ENCODE measurements at places on chromosomes 5 and 9.

DNA sequence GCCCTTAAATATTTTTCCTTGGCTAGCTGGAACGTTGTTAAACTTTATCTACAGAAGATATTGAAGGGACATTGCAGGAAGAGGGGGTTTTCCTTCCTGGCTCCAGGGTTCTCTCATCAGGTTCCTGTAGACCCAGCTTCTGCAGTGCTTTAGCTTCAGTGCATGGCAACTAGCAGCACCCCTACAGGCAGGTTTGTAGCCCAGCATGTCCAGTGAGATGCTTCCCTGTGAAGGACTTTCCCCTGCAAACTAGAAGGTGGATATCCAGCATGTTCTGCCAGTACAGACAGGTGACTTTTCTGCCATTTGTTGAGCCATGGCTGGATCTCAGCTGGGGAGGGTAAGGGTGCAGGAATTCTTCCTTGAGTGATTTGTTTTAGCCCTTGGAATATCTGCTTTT, 10.4 kb downstream of the CCL28 start:
- DNase-seq, result no peak

DNA sequence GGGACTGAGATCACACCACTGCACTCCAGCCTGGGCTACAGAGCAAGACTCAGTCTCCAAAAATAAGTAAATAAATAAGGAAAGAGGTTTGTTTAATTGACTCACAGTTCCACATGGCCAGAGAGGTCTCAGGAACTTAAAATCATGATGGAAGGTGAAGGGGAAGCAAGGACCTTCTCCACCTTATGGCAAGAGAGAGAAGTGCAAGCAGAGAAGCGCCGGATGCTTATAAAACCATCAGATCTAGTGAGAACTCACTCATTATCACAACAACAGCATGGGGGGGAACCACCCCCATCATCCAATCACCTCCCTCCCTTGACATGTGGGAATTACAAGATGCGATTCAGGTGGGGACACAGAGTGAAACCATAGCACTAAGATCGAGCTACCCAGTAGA, 22.8 kb upstream of the RGMB start:
- no peak for DNase-seq

GRCh38 chr5:110716247-110717245, 9.9 kb downstream of the TMEM232 start:
- DNase-seq, result no peak

- no peak for DNase-seq
Measured at GRCh38 chr9:129445794-129446306, 175.1 kb downstream of the C9orf50 start.

- DNase-seq, result no peak
Measured at GRCh38 chr5:169024421-169024820, 276.5 kb downstream of the SLIT3 start.

- no peak for DNase-seq
Measured at GRCh38 chr9:30925635-30926034, 1458.8 kb upstream of the ACO1 start.

DNA sequence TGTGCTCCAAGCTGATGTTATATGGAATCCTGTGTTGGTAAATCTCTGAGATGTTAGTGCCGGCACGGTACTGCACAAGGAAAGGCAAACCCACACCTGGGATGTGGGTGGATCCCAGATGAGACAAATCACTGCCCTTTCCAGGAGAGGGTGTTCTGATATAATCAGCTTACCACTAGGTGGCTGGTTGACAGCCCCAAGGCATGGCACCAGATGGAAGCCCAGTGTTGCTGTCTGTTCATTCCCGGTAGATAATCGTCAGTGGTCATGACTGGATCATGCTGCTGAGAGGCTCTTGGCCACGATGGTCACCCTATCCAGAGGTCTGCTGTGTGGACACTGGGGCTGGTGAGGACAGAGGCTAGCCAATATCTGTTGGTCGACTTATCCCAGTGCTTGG, 184.0 kb downstream of the CACNA1B start:
- no peak for DNase-seq

GRCh38 chr5:178230879-178231538, 1.6 kb downstream of the PHYKPL start:
- DNase-seq, result no peak

DNA sequence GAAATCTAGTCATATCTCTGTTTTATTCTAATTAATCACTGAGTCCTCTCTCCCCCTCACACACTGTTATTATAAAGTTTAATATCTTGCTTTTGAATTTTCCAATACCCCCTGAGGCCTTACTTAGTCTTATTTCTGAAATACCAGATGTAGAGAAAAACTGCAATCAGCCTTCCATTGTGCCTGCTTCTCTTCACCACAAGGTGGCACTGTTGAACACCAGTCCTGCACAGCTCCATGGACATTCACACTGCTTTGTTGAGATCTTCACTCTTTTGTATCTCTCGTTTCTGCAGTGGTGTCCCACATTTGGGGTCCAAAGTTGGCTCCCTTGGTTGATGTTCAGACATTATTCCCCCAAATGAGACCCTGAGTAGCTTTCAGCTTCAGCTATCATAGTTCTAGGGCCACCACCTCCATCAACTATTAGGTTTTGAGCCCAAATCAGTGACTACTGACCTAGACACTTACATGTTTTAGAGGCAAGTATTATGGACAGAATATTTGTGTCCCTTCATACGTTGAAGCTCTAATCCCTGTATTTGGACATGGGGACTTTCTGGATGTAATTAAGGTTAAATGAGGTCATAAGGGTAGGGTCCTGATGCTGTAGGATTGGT, 24.3 kb downstream of the BOD1 start:
- DNase-seq, result peak; percentile 9

DNA sequence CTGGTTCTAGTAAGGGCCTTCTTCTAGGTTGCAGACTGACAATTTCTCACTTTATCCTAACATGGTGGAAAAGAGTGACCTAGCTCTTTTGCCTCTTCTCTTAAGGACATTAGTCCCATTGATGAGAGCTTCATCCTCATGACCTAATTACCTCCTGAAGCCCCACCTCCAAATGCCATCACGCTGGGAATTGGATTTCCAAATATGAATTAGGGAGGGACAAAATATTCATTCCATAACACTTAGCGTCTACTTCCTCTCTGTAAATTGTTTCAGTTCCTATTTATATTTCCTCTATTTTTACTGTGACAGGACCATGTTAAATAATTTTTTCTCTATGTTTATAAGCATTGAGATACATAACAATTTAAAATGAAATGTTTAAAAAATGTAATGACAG, 408.8 kb downstream of the CDH10 start:
- no peak for DNase-seq

- no peak for DNase-seq
Measured at GRCh38 chr5:935510-936084, 42.9 kb downstream of the TRIP13 start.

DNA sequence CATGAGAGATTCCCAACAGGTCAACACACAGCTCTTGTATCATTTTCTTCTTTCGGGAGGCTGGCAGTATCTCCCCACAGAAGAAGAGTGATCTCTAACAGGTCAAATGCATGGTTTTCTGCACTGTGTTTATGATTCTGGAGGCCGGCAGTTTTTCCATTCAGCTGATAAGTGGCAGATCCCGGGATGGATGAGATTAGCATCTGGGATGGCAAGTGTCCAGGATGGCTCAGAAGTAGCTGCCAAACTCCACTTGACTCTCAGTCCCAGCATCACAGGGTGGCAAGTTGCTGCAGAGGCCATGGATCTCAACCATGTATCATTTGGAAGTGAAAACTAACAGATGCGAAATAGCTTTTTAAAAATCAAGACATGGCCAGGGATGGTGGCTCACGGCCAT, 97.8 kb upstream of the SLC44A1 start:
- DNase-seq, result no peak

GRCh38 chr9:136511670-136512592, 29.1 kb upstream of the SEC16A start:
- no peak for DNase-seq

DNA sequence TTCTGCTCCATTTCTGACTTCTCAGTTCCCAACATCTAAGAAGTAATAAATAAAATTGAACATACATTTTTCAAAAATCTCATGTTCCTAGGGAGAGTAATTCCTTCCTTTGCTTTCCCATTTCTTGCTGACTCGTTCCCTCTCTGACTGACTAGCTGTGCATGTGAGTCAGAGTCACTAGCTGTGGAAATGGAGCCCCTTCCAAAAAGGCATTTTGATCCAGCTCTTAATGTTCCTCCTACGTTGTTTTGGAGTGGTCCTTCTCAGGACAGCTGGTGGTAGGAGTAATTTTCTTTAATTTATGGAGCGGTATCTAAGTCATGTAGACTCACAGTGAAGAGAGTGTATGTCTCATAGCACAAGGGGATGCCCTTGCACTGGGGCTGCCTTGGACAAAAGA, 460.2 kb downstream of the GADD45G start:
- no peak for DNase-seq

- no peak for DNase-seq
Measured at GRCh38 chr9:137589441-137590122, 730 bp downstream of the ZMYND19 start.

- no peak for DNase-seq
Measured at GRCh38 chr5:111277061-111277460, 52.9 kb downstream of the CAMK4 start.

- no peak for DNase-seq
Measured at GRCh38 chr5:150525163-150525562, 17.2 kb downstream of the NDST1 start.

GRCh38 chr9:129746092-129746777, 6.6 kb downstream of the PTGES start:
- DNase-seq, result no peak

GRCh38 chr5:33338336-33339110, 102.2 kb upstream of the TARS1 start:
- no peak for DNase-seq

DNA sequence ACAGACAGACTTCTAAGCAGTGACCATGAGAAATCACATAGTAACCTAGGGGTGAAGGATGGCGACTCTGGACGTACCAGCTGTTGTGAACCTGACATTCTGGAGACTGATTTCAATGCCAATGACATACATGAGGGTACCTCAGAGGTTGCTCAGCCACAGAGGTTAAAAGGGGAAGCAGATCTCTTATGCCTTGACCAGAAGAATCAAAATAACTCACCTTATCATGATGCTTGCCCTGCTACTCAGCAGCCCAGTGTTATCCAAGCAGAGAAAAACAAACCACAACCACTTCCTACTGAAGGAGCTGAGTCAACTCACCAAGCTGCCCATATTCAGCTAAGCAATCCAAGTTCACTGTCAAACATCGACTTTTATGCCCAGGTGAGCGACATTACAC, 38.0 kb upstream of the CCDC152 start:
- no peak for DNase-seq

GRCh38 chr9:103068753-103069152, 73.6 kb downstream of the CYLC2 start:
- DNase-seq, result no peak

GRCh38 chr9:131046581-131047202, 37.7 kb downstream of the LAMC3 start:
- DNase-seq, result peak; percentile 50

GRCh38 chr5:125660231-125660895, 762.8 kb upstream of the GRAMD2B start:
- DNase-seq, result no peak

GRCh38 chr5:137146402-137146890, 352.7 kb downstream of the SPOCK1 start:
- DNase-seq, result no peak

DNA sequence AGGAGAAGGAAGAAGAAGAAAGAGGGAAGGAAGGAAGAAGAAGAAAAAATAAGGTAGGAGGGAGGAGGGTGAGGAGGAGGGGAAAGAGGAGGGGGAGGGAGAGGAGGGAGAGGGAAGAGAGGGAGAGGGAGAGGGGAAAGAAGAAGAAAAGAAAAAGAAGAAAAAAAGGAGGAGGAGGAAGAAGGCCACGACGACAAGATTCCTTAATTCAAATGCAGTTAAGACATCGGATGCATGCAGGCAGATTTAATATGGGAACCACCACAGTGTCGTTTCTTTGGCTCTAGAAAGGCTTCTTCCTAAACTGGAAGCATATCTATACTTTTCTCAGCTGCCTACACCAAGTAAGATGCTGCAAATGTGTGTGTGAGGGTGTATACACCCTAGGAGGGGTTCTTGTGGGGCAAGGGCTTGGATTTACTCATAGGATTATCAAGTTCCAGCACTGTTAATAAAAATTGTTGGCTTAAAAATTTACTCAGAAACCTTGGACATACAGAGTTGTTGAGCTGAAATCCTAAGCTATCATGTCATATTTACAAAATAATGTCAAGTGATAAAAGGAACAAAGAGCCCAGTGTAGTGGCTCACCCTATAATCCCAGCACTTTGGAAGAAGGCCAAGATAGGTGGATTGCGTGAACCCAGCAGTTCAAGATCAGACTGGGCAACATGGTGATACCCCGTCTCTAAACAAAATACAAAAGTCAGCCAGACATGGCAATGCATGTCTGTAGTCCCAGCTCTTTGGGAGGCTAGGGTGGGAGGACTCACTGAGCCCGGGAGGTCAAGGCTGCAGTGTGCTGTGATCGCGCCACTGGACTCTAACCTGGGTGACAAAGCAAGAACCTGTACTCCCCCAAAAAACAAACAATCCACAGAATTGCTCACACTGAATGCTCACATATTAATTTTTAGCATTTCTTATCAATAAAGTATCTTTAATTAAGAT, 108.5 kb downstream of the UBAP2 start:
- no peak for DNase-seq

DNA sequence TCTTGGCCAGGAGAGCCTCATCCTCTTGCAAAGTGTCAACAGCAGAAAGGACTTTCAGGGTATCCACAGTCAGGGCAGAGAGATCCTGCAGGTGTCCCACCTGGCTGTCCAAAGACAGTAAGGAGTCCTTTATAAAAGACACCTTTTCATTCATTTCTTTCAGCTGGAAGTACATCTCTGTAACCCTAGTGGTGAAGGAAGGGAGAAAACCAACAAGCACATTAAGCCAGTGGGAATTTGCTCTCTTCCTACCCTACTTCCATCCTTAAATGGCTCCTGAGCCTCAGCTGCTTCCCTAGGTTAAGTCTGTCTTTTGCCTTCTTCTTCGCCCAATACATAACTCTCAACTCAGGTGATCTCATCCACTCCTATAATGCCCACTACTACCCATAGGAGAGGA, 124.8 kb downstream of the TRPM6 start:
- no peak for DNase-seq

DNA sequence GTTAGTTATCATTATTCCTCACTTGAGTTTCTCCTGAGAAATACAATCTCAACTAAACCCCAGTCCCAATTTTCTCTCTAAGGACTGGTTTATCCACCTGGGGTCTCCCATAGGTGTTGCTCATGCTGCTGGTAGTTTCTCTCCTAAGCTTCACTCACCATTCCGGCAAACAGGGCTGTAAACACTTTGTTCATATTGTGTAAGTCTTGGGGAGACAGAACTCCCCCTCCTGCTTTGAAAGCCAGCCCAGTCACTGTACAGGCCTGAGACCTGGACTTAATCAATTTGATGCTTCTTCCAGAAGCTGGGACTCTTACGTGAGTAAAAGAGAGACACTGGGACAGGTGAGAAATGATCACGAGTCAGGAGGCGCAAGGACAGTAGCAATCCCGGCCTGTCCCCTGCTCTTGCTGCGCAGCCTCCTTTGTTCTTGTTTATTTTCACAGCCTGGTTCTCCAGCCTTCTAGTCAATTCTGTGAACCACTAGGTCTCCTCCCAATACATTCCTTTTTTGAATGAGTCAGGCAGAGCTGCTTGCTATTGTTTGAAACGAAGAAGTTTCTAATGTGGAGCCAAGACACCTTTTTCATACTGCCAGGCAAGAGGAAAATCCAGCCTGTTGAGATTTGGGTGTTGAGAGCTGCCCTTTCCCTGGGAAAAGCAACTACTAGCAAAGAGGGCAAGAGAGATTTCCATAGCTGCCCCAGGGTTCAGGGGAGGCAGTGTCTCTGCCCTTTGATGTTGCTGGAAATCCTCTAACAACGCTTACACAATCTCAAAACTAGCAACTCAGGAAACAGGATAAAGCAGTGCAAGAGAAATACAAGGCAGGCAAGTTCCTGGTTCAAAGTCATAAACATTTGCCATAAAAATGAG, 9.2 kb upstream of the SHROOM1 start:
- no peak for DNase-seq

GRCh38 chr9:20473515-20474013, 148.7 kb downstream of the MLLT3 start:
- DNase-seq, result no peak
